ENCODE measurements at places on chromosomes 12 and 14.
A peak's percentile ranks its signal among the peaks of the same experiment; 100 is the strongest.

- no peak for DNase-seq
Observed at GRCh38 chr12:47878918-47879481, 25.8 kb downstream of the VDR start.

- peak; percentile 88 for DNase-seq
Observed at GRCh38 chr14:54653712-54654469, 87.0 kb downstream of the SAMD4A start.

DNA sequence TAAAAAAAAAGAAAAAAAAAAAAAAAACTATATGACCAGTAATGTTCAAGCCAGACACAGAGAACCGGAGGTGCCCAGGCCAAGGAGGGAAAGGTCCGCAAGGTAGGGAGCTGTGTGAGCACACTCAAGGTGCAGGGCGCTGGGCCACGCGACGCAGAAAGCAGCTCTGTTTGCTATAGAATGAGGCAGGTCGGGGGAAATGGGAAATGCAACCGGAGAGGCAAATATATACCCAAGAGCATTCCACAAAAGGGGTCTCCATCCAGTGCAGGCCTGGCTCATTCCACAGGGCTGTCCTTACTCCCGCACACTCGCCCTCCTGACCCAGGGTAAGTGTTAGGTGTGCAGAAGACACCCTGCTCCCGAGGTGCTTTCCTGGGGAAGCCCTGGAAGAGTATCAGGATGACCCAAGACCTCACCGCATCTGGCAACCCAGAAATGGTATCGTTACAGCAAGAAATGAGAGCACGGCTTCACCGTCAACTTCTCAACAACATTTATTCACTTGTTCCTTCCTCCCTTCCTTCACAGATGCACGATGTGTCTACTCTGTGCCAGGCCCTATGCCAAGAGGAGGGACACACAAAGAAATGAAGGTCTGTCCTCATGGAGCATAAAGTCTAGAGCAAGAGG is 86.4 kb downstream of the BCL11B start:
- DNase-seq, result no peak

- peak; percentile 4 for DNase-seq
Observed at GRCh38 chr14:20836668-20837338, 34.2 kb upstream of the RNASE1 start.

GRCh38 chr12:16323010-16323409 is 24.4 kb upstream of the MGST1 start:
- DNase-seq, result no peak

- no peak for DNase-seq
Observed at GRCh38 chr12:93990832-93991803, 157.3 kb upstream of the PLXNC1 start.

GRCh38 chr14:21211509-21211908 is 55.6 kb upstream of the OR5AU1 start:
- DNase-seq, result no peak

GRCh38 chr12:64681200-64682052 is 71.1 kb downstream of the RASSF3 start:
- no peak for DNase-seq

DNA sequence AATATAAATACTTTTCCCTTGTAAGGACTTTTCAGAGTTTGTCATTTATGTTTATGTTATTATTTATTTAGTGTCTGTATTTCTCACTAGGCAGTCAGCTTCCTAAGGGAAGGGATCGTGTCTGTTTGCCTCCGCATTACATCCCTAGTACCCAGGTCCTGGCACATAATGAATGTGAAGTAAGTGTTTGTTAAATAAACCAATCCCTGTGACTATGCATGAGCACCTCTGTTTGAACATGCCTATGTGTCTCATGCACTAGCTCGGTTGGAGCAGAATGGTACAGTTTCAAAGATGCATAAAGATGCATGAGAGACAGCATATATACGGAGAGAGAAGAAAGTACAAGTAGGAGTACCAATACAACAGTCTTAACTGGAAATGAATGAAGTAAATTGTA is 99.3 kb downstream of the KIF21A start:
- DNase-seq, result no peak

DNA sequence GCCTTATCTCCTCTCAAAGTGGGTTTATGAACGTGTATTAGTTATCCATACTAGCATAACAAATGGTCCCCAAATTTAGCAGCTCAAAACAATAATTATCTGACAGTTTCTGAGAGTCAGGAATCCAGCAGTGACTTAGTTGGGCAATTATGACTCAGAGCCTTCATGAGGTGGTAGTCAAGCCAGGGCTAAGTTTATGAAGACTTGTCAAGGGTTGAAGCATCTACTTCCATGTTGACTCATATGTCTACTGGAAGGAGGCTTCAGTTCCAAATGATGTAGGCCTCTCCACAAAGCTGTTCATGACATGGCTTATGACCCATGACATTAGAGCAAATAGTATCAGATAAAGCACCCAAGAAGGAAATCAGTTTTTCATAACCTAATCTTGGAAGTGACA is 73.2 kb downstream of the IPO8 start:
- DNase-seq, result peak; percentile 23

GRCh38 chr14:77024171-77024691 is 4.3 kb downstream of the IRF2BPL start:
- peak; percentile 69 for DNase-seq

GRCh38 chr12:41745593-41745992 is 399.1 kb downstream of the GXYLT1 start:
- no peak for DNase-seq

- DNase-seq, result no peak
Observed at GRCh38 chr12:9604287-9604686, 3.4 kb downstream of the KLRB1 start.

All from A172 (cell line).